ENCODE measurements at places on chromosomes 5 and 9. TPM values are rescaled to one million over a fixed set of nuclear protein-coding genes. Genes with fewer than 3 reads are reported as not detected.

GRCh38 chr5:116756531-116756930, 181.9 kb upstream of the SEMA6A start:
- no peak for DNase-seq

GRCh38 chr9:105295201-105295550, 50.7 kb downstream of the SLC44A1 start:
- no peak for DNase-seq

DNA sequence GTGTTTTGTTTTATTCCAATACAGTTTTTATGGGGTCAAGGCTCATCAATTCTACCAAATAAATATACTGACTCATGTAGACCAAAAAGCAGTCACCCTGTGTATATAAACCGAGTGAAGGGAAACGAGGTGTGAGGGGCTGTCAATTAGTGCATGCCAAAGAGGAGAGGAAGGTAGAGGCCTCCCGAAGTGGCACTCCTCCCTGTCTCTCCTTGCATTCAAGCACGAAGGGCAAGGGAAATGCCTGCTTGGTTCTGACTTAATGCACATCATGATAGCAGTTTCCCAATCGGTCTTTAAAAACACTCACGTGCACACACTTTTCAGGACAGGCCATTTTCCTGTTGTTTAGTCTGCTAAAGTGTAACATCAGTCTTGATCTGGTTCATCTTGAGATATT, 125.6 kb upstream of the SLCO6A1 start:
- no peak for DNase-seq

DNA sequence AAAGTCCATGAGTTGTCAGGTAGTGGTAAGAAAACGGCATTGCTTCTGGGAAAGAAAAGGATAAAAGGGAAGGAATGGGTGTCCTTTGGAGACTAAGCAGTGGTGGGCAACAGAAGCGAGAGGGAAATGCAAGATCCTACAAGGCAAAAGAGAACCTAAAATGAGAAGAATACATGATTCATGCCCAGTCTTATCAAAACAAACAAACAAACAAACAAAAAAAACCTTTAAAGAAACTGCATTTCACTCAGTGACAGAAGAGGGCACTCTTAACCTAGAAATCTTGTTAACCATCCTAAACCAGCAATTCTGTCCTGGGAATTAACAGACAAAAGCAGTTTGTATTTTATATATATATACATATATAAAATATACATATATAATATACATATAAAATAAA, 88.5 kb downstream of the SUSD1 start:
- no peak for DNase-seq

DNA sequence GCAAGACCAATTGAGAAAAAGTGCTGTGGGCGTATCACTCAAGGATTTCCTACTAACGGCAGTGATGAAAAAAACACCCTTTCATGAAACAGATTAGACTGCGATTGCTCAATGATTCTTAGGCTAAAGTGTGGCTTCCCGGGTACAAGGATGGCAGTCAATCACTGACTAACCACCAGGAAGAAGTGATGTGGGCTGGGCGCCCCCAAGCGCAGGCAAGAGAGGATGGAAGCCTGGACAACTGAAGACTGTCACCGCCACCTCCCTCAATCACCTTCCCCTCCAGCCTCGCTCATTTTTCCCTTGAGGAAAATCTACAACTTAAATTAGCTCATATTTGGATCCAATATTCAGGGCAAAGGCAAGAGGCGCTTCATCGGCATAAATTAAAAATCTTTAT, 707.2 kb downstream of the MTRR start:
- no peak for DNase-seq

DNA sequence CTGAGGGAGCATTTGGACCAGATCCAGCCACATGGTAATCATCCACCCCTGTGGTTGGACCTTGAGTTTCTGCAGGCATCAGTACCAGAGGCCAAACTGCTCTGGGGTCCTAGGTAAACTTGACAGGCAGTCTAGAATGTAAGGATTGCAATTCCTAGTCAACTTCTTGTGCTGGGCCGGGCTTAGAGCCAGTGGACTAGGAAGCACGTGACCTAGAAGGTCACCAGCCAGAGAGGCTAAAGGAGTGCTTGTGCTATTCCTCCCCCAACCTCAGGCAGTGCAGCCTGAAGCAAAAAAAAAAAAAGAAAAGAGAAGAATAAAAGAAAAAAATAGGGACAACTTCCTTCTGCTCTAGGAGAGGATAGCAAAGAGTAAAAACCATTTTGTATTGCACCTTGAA, 406.2 kb upstream of the FTMT start:
- no peak for DNase-seq

DNA sequence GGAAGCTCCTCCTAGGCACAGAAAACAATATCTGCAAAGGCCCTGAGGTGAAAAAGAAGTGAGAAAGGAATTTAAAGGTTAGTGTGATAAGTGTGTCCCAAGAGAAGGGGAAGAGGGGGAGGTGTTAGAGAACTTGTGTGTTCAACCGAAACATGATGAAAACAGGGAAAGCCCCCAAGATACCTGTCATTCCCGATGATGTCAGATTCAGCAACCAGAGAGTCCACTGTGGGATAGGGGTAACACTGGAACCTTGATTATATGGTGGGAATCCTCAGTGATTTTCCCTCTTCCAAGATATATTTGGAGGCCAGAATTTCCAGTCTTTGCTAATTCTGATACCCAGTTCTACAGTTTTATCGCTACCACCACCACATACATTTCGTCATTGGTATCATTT, 15.5 kb upstream of the BNC2 start:
- DNase-seq = no peak

- no peak for DNase-seq
These were observed 65.9 kb upstream of the FCN2 start for GRCh38 chr9:134814598-134815215.

GABRG2 gene
- not detected for total RNA-seq

OR1J2 gene
- not detected for total RNA-seq

Measured in muscle of leg (tissue), 16 donors.